ENCODE measurements at places on chromosomes 16 and 17. TPM values are rescaled to one million over a fixed set of nuclear protein-coding genes. Genes with fewer than 3 reads are reported as not detected.

Gene SLX4
- polyA plus RNA-seq, result 2.0 TPM

DNA sequence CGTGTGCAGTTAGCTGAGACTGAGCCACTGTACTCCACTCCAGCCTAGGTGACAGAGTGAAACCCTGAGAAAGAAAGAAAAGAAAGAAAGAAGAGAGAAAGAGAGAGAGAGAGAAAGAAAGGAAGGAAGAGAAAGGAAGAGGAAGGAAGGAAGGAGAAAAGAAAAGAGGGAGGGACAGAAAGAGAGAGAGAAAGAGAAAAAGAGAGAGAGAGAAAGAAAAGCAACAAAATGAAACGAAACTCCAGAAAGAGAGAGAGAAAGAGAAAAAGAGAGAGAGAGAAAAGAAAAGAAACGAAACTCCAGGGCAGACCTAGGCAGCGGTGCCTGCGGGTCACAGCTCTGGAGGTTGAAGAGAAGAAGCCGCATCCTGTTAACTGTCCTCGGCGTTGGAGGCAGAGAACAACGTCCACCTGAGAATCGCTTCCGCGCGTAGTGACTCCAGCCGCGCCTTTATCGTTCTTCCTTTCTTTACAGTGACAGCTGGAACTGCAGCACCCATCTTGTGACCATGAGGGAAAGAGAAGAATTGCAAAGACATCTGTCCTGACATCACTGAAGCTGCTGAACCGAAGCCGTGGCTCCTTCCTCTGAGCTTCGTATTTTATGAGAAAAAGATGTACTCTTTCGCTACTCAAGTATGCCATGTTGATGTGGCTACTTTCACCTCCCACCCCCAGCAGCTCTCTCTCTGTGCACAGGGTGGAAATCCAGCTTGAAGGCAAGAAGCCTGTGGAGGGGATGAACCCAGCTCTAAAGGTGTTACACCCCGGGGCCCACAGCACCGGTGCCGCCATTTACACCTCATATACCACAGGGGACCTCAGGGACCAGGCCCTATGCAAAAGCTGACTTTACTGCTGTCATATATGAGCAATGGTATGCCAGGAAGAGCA is 56.9 kb upstream of the DOC2B start:
- no peak overlapping the region for H3K4me3 ChIP-seq
- no peaks in the 10 kb centered on the region for H3K4me1 ChIP-seq
- DNase-seq, result no peak

- no peak for DNase-seq
- no peaks in the 10 kb centered on the region for H3K27me3 ChIP-seq
- H3K4me1 ChIP-seq, result no peaks in the 10 kb centered on the region
- H3K4me3 ChIP-seq, result no peak overlapping the region
- H3K27ac ChIP-seq, result no peak overlapping the region
Measured at GRCh38 chr16:1794908-1795666, 1.6 kb upstream of the IGFALS start.

DNA sequence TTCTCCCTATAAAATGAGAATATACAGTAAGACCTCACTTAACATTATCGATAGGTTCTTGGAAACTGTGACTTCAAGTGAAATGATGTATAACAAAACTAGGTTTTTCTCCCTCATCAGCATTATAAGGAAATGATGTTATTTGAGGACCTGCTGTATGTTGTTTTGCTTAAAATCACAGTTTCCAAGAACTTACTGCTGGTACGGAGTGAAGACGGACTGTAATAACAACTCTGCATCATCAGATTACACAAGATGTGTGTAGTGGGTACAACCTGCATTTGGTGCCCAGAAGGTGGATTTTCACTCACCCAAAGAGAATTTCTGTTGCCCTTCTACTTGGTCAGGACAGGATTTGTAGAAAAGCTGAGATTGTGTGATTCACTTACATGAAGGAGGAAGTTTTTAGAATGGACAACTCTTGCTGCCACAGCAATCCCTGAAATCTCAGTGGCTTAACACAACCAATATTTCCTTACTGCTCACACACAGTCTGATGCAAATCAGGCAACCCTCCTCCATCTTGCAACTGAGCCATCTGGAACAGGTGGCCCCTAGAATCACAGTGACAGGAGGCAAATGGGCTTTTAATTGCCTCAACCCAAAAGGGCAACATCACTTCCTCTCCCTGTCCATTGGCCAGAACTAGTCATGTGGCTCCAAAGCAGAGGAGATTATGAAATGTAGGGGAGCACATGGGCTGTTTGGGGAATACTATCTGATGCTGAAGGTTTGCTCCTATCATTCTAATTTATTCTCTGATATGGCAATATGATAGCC is 67.6 kb upstream of the CACNG5 start:
- no peaks in the 10 kb centered on the region for H3K36me3 ChIP-seq
- DNase-seq, result no peak
- no peak overlapping the region for H3K27ac ChIP-seq
- H3K4me1 ChIP-seq, result no peaks in the 10 kb centered on the region
- H3K27me3 ChIP-seq, result no peaks in the 10 kb centered on the region

GRCh38 chr16:13041646-13042290 is 140.4 kb downstream of the SHISA9 start:
- no peak overlapping the region for H3K4me3 ChIP-seq
- no peak for DNase-seq
- no peaks in the 10 kb centered on the region for H3K4me1 ChIP-seq
- H3K27ac ChIP-seq, result no peak overlapping the region
- H3K27me3 ChIP-seq, result no peaks in the 10 kb centered on the region
- H3K36me3 ChIP-seq, result no peaks in the 10 kb centered on the region

Gene TMC8
- 0.40 TPM for polyA plus RNA-seq

Gene LONP2
- 50.6 TPM for polyA plus RNA-seq

DNA sequence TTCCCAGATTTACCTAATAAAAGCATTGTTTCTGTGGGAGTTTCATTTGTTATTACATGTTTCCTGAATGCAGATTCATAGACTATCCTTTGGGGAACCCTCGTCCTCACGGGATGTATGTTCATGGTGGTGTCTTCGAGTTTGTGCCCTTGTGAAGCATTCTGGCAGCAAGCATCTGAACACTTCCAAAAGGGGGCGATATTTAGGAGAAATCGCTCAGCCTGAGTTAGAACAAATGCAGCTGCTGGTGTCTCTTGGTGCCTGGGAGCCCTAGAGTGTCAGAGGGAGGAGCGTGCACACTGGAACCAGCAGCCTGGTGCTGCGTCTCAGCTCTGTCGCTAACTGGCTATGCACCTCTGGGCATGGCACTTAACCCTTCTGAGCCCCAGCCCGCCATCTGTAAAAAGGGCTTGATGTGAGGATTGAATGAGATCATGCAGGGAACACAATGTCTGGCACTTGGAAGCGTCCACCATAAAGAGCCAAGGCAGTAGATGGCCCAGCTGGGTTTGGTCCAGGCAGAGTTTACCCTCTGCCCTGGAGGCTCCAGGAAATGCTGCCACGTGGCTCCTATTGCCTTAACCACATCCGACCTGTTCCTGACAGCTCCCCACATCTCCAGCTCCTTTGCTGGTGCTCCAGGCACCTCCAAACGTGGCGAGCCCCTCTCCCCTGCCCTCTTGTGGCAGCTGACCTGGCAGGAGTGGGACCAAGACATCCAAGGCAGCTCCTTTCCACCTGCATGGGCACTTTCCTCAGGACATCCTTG is 25.0 kb upstream of the C16orf78 start:
- no peaks in the 10 kb centered on the region for H3K36me3 ChIP-seq
- DNase-seq, result no peak
- no peaks in the 10 kb centered on the region for H3K27me3 ChIP-seq
- no peak overlapping the region for H3K4me3 ChIP-seq
- H3K4me1 ChIP-seq, result no peaks in the 10 kb centered on the region

DNA sequence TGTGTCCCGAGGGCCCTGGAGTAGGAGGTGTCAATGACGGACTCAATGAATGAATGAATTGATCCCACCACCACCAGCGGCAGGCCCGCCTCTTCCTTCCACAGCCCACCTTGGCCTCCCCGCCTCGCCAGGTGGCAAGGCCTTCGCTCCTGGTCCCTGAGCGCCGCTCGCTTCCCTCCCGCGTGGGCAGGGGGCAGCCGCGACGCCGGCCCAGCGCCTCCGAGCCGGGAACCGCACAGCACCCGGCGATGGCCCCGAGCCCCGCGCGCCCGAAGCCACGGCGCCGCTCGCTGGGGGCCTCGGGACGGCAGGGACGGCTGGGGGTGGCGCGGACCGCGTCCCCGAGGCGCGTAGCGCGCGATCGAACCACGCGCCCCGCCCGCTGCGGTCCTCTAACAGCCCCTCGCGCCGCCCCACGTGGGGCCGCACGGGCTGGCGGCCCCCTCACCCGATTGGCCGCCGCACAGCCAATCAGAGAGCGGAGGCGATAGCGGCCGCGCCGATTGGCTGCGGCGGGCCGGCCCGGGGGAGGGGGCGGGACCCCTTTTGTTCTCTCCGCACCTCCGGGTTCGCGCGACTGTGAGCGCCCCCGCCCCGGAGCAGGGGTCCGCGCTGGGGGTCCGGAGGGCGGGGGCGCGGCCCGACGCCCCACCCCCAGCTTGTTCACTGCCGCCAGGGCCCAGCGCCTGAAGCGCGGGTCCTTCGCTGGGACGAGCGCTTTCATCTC is 31.4 kb downstream of the ACTG1 start:
- H3K27ac ChIP-seq, result no peak overlapping the region
- peaks cover 23% of the 10 kb centered on the region for H3K27me3 ChIP-seq
- H3K4me3 ChIP-seq, result no peak overlapping the region
- H3K36me3 ChIP-seq, result no peaks in the 10 kb centered on the region

DNA sequence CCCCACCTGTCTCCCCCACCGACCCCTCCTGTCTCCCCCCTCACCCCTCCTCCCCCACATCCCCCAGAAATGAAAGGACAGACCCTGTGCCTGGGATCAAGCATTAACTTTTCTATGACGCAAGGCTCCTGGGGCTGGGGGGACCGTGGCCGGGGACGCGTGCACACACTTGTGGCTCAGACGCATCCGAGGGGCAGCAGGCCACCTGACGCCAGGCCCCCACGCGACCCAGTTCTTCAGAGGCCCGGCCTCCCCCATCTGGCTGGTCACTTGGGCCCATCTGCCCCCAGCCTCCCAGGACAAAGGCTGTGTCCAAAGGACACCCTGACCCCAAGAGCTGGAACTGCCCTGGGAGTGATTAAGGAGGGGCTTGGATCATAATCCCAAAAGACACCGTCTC is 14.0 kb upstream of the PVALEF start:
- H3K4me3 ChIP-seq, result no peak overlapping the region
- H3K27ac ChIP-seq, result no peak overlapping the region
- no peaks in the 10 kb centered on the region for H3K4me1 ChIP-seq

Gene NOG
- polyA plus RNA-seq, result 0.68 TPM

Gene MT4
- not detected for polyA plus RNA-seq

GRCh38 chr16:58415003-58415402 is 22.7 kb downstream of the GINS3 start:
- H3K4me3 ChIP-seq, result no peak overlapping the region
- H3K4me1 ChIP-seq, result no peaks in the 10 kb centered on the region
- no peaks in the 10 kb centered on the region for H3K36me3 ChIP-seq
- no peak overlapping the region for H3K27ac ChIP-seq
- DNase-seq, result no peak

DNA sequence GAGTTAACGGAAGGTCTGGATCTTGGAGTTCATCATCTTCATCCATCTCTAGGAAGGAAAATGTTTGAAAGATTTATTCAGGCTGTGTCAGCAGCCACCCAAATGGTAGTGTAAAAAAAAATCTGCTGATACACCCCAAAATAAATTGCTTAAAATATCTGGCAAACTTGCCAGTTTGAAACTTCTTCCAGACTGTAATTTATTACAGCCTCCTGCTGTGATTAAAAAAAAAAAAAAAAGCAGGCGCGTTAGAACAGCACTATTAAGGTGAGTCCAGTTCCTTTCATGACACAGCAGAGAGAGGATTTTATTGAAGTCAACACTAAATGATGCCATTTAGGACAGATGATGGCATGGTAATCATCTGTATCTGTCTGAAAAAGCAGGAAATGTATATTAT is 140.6 kb upstream of the CORO6 start:
- DNase-seq, result no peak
- H3K27me3 ChIP-seq, result no peaks in the 10 kb centered on the region
- no peak overlapping the region for H3K4me3 ChIP-seq
- H3K4me1 ChIP-seq, result peaks cover 8% of the 10 kb centered on the region
- H3K36me3 ChIP-seq, result no peaks in the 10 kb centered on the region
- H3K27ac ChIP-seq, result no peak overlapping the region

DNA sequence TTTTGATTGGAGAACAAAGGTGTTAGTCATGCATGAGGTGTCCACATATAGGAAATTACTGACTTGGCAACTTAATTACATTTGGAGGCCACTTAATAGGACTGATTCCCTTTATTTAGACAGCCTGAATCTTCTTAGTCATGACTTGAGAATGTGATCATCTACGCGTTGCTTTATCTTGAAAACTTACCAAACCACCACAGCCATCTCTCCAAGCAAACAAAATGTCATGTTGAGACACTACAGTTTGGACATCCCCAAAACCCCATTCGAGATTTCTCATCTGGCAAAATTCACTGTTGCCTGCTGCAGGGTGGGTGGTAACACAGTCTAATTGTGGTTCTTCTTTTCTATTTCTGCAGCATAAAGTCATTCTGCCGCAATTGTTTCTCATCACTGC is 176.5 kb upstream of the CDH5 start:
- H3K36me3 ChIP-seq, result no peaks in the 10 kb centered on the region
- H3K4me3 ChIP-seq, result no peak overlapping the region
- no peak overlapping the region for H3K27ac ChIP-seq
- no peaks in the 10 kb centered on the region for H3K27me3 ChIP-seq

DNA sequence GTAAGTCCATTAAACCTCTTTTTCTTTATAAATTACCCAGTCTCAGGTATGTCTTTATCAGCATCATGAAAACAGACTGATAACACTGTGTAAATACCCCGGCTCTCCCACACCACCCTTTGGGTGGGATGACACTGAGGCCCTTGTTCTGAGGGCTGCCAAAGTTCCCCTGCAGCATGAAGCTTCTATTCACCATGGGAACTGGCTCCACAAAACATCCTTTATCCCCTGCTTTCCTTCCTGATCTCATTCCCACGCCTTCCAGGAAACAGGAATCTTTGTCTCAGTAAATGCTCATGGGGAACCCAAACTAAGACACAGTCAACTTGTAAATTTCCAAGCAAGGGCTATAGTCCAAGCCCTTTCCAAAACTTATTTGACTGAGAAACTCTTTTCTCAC is 88.4 kb downstream of the ABCC12 start:
- no peaks in the 10 kb centered on the region for H3K4me1 ChIP-seq
- no peak for DNase-seq
- H3K36me3 ChIP-seq, result no peaks in the 10 kb centered on the region
- H3K4me3 ChIP-seq, result no peak overlapping the region
- H3K27ac ChIP-seq, result no peak overlapping the region

GRCh38 chr17:47621293-47622179 is 28.2 kb upstream of the KPNB1 start:
- H3K4me3 ChIP-seq, result no peak overlapping the region
- no peaks in the 10 kb centered on the region for H3K27me3 ChIP-seq
- H3K36me3 ChIP-seq, result peaks cover 14% of the 10 kb centered on the region
- H3K4me1 ChIP-seq, result peaks cover 29% of the 10 kb centered on the region

Gene PRR15L
- 0.24 TPM for polyA plus RNA-seq

- no peaks in the 10 kb centered on the region for H3K36me3 ChIP-seq
- DNase-seq, result no peak
- H3K27me3 ChIP-seq, result peaks cover 32% of the 10 kb centered on the region
- peaks cover 8% of the 10 kb centered on the region for H3K4me1 ChIP-seq
- H3K4me3 ChIP-seq, result no peak overlapping the region
Measured at GRCh38 chr16:65118871-65119270, 3.0 kb downstream of the CDH11 start.
